ENCODE measurements at places on chromosomes 1 and 21.

GRCh38 chr1:183711741-183712361 lies 58.7 kb upstream of the APOBEC4 start:
- no peak for DNase-seq

GRCh38 chr1:160821627-160822026 lies 25.7 kb downstream of the LY9 start:
- no peak for DNase-seq

DNA sequence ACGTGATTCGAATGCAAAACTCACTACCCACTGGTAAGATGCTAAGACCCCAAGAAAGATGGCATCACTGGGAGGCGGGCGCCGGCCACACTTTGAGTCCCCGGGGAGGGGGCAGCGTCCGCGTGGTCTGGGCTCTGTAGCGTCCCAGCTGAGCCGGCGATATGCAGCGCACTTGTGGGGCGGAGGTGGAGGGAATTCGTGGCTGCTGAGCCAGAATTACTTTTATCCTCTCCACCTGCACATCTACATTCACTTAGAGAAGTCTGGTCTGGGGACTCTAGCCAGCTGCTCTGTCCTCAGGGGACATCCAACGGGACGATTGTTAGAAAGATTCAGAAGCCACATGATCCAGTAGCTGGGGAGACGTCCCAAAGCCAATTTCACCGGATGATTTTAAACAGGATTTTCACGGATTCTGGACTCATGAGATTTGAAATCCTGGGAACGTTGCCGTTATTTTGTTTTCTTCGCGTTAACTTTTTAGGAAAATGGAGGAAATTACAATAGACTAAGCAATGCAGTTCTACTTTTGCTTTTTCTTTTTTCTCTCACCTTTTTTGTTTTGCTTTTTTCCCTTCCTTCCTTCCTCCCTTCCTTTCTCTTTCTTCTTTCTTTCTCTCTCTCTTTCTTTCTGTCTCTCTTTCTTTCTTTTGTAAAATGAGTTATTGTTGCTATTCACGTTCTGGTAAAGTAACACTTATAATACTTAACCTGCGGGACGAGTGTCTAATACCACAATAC lies 1.3 kb downstream of the JAM2 start:
- DNase-seq: no peak

DNA sequence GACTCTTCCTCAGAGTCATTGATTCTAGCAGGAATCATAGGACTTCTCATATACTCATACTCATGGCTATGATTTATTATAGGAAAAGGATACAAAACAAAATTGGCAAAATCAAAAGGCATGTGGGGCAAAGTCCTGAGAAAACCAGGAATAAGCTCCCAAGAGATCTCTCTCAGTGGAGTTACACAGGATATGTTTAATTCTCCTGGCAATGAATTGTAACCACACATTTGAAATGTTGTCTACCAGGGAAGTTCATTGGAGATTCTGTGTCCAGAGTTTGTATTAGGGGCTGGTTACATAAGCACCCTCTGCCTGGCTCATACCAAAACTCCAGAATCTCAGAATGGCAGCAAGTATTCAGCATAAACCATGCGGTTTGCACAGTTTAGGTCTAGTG lies 63.9 kb downstream of the ADAMTS1 start:
- no peak for DNase-seq

DNA sequence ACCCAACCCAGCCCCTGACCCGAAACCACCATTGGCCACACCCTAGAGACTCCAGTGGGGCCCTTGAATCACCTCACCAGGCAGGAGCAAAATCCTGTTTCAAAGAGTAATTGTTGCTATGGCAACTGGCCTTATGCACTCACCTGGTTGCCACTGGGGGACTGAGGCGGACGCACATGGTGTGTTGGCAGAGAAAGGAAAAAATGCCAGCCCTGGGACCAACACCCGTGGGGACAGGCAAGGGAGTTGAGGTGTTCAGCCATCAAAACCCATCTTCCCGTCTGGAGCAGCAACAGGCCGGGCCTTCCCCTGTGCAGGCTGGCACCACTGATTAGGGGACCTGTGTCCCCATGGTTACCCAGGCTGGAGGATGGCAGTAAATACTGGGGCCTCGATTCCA lies 395.8 kb upstream of the VAMP3 start:
- DNase-seq: no peak

DNA sequence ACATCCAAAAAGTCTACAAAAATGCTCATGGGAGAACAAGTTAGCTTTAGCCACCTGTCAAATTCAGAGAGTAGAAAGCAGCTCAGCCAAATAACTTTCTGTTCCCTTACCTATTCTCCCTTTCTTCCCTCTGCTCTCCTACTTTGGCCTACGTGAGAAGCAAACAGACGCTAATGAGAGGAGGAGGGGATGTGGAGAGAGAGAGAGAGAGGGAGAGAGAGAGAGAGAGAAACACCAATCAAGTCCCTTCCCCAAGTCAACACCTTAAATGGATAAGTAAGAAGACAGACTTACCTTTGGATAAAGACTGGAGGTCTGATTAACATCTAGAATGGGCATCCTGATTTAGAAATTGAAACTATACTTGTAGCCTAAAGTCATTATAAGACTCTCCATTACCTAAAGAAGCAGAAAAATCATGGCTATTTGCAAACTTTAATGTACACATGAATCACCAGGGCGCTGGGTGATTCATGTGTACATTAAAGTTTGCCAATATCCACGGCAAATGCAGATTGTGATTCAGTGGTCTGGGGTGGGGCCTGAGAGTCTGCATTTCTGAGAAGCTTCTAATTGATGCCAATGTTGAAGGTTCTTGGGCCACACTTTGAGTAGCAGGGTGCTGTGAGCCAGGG lies 13.1 kb upstream of the DUSP12 start:
- DNase-seq: no peak

DNA sequence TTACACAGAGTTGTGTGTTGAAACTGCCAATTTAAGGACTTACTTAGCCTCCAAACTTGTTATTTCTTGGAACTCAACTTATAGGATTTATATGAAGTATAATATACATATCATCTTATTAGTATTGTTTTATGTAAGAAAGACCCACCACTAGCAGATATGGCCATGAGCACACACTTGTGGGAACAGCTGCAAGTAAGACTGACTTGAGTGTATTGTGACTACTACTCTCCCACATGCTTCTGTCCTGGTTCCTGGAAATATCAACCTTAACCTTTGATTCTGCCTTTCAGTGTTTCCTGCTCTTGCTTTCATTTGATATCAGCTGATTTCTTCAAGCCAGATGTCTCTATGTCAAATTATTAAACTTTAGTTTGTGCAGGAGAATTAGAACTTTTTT lies 175.3 kb downstream of the MAGI3 start:
- DNase-seq: no peak

- no peak for DNase-seq
Observed at GRCh38 chr1:229561141-229561540, 2.6 kb upstream of the ABCB10 start.

GRCh38 chr1:235998812-235999211 lies 66.1 kb downstream of the NID1 start:
- no peak for DNase-seq

DNA sequence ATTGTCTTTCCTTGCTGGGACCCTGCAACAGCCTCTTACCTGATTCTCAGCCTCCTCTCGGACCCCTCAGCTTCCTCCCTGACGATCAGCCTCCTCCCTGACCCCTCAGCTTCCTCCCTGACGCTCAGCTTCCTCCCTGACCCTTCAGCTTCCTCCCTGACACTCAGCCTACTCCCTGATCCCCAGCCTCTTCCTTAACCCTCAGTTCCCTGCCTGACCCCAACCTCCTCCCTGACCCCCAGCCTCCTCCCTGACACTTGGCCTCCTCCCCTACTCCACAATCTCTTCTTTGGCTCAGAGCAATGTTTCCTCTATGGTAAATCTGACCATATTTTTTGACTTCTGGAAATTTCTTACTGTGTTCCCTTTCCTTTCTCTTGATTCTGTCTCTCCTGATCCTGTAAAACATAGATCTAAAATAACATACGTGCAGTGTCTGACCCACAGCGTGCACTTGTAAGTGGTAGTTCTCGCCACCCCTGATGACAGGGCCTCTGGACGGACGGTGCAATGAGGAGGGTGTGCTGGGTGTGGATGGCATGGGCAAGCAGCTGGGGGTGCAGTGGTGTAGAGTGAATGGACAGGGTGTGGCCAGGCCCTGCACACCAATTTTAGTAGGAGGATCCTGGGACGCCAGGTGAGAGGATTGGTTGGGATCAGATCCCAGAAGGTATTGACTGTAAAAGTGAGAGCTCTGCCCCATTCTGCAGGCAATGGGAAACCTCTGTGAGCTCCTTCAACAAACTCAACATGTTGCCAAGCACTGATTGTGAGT lies 264.1 kb downstream of the FOXD2 start:
- no peak for DNase-seq

- no peak for DNase-seq
Observed at GRCh38 chr1:91699339-91699974, 186.5 kb downstream of the TGFBR3 start.

- no peak for DNase-seq
Observed at GRCh38 chr1:231106347-231106746, 55.5 kb upstream of the TRIM67 start.

- DNase-seq: no peak
Observed at GRCh38 chr1:228280961-228281591, 73.2 kb downstream of the OBSCN start.

DNA sequence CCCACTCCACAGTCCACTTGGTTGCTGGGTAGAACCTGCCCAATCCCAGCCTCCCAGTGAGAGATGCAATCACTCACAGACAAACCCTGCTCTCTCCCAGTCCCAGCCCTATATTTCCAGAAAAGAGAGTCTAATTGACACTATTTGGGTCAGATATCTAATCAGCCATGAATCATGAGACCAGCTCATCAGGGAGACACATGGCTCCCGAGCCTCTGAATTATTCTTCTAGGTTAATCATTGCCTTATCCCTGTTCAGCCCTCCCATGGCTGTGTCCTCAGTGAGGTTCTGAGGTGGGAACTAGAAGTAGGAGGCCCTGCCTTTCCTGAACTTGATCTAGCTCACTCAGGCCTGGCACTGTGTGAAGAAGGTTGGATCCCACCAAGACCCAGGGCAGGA lies 49.9 kb upstream of the ZC3H12A start:
- DNase-seq: no peak

- DNase-seq: no peak
Observed at GRCh38 chr1:23701996-23702395, 10.4 kb downstream of the RPL11 start.

- no peak for DNase-seq
Observed at GRCh38 chr1:200905411-200906052, 10.8 kb downstream of the INAVA start.

DNA sequence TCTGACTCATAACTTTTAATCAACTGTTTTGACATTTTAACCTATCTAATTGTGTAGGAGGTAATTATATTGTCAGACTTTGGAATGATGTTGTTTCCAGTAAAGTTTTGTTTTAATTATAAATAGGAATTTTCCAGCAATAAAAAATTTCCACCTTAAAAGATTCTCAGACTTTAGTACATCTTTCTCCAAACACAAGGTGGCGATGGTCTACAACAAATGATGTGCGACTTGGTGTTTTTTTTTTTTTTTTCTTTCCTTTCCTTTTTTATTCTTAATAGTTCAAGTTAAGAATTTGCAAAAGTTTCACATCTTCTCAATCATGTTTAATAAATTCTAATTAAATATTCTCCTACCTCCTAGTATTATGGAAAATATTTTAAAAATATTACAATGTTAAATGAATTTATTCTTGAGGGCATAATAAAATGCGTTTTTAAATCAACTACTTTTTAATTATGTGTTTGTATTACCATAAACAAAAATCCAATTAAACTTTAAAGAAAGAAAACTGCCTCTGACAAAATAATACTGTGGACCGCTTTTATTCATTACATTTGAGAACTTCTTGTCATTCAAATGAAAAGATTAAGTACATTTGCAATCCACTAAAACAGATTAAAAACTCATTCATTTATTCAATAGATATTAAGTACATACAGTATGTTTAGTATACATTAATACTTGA lies 4.4 kb upstream of the ADAMTS1 start:
- no peak for DNase-seq

DNA sequence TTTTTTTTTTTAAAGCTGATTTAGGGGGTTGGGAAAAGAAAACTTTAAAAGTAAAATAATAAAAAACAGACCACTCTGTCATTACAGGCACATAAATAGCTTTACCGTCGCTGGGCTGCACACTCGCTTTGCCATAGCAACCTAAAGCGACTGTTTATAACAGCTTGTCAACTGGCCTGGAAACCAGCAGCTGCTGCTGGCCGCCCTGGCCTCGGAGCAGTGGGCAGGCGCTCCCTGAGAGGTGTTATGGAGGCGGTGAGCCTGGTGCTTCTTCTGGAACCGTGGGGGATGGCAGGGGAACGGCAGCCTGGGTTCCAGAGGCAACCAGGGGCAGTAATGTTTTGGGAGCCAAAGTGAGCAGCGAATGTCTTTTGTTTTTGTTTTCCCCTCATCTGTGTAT lies 45.7 kb downstream of the ATP2B4 start:
- DNase-seq: no peak

DNA sequence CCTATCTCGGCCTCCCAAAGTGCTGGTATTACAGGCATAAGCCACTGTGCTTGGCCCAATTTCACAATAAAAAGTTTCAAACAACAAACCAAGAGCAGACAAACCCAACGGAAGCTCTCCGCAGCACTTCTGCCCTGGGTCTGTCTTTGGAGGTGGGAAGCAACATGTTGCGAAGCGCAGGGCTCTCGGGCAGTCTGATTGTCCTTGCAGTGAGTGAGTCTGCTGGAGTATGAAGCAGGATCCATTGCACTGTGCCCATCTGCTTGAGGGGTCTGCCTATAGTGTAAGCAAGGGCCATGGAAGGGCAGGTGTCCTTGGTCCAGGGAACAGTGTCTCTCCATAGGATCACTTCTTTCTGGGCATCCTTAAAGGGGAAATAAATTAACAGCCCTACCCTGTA lies 14.6 kb upstream of the PARP1 start:
- no peak for DNase-seq

DNA sequence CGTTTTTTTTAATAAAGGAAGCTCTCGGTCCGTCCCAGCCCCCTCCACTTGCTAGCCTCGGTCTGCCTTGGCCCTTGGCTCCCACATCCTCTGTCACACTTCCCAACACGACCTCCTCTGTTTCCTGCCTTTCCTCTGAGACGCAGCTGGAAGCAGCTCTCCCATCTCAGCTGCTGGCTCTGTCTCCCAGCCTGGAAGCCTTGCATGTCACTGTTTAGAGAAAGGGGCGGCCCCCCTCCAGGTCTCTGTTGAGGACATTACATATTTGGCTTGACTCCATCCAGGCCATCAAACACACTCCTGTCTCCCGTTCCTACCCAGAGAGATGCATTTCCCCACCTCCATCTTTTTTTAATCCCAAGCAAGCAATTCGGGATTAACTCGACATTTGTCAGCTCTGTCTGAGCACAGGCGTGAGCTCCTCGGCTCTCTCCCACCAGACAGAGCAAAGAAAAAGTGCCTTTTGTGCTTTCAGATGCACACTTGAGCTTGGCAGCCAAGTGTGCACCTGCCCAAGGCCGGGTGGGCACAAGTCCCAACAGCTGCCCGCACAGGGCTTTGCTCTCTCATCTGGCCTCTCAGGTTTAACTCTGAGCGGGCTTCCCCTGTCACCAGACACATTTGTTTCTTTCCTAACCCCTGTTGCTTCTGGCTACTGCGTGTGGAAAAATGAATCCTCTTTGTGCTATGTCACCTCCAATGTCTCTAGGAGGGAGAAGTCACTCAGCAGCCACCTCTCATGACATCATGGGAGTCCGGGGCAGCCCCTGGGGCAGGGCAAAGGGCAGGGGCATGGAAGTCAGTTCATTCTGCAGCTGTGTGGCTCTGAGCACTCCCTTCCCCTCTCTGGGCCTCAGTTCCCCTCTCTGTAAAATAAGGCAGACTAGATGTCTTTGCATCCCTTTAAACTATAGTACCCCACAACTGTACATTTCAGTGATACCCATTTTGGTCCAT lies 108.3 kb downstream of the KCND3 start:
- no peak for DNase-seq

GRCh38 chr1:24586970-24587820 lies 31.3 kb downstream of the NCMAP start:
- DNase-seq: no peak
